Cortex of kidney (tissue), 1 donor: ENCODE measurements at places on chromosomes 6 and 20.

DNA sequence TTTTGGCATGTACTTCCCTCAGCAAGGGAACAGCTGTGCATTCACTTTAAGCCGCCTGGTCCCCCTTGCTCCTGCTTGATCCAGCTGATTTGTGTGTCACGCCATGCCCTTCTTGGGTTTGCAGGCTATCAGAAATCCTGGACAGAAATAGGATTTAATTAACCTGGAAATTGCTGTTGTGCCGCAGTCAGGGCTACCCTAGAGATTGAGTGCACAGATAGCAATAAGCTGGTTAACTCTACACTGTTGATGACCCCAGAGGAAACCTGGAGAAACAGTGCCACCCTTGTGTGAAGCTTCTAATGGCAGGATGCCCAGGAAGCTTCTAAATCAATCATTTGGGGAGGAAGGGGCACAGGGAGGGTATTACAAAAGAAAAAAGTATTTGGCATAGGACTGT is 199.0 kb downstream of the JARID2 start:
- DNase-seq, result no peak

DNA sequence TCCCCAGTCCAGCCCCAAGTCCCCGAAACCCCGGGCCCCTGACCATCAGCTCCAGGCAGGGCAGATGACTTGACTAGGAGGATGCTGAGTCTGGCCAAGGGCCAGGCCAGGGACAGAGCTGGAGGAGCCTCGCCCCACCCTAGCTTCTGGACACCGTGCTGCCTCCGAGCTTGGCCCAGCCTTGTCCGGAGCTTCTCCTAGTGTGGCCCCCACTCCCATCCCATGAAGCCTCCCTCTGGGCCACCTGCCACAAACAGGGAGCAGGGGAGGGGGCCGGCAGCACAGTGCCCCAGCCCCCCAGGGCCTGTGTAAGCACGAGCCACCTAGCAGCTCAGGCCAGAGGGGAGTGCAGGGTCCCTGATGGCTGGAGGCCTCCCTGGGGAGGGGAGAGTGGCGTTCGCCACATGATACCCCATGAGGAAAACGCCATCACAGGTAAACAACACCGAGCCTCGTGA is 5.3 kb downstream of the EEF1A2 start:
- DNase-seq, result no peak

DNA sequence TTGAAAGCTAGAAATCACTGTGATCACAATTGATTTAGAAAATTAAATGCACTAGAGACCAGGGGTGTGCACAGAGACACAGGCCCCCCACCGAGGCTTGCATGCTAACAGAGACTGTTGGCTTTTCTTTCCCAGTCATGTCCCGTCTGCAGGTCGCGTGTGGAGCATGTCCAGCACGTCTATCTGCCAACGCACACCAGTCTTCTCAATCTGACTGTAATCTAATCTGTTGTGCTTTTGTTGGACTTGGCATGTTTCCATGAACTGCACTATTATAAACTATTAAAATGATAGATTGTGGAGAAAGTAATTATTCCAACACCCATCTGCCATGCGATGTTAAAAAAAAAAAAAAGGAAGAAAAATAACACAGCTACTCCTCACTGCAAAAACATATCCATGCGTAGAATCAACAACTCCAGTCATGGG is 17.7 kb downstream of the MYLIP start:
- no peak for DNase-seq

DNA sequence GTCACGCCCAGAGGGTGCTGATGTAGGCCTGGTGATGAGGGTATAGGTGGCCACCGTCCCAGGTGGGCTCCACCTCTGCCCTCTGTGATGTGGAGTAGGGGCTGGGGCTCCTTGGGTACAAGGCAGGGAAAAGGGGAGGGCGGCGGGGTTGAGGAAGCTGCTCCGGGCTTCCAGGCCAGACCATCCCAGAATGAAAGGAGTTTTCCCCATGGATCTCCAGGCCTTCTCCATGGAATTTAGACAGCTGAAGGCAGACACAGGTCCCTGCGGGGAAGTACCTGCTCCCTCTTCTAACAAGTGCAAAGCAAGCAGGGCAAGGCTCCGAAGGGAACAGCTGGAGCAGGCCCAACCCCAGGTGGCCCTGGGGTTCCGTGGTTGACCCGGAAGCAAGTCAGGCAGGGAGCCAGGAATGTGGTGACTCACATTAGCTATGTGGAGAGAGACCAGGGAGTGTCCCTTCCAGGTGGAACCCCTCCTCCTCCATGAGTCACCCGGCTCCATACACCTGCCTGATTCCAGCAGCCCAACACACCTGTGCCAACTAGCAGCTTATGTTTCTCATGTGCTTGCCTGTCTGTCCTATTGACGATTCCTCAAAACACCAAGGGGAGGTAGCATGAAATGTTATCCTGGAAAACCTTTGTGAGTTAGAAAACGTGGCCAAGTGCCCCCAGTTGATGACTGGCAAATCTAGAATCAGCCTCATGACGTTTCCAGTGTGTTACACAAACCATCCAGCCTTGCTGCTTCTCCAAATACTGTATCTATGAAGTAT is 59.7 kb upstream of the SNX9 start:
- DNase-seq, result no peak

DNA sequence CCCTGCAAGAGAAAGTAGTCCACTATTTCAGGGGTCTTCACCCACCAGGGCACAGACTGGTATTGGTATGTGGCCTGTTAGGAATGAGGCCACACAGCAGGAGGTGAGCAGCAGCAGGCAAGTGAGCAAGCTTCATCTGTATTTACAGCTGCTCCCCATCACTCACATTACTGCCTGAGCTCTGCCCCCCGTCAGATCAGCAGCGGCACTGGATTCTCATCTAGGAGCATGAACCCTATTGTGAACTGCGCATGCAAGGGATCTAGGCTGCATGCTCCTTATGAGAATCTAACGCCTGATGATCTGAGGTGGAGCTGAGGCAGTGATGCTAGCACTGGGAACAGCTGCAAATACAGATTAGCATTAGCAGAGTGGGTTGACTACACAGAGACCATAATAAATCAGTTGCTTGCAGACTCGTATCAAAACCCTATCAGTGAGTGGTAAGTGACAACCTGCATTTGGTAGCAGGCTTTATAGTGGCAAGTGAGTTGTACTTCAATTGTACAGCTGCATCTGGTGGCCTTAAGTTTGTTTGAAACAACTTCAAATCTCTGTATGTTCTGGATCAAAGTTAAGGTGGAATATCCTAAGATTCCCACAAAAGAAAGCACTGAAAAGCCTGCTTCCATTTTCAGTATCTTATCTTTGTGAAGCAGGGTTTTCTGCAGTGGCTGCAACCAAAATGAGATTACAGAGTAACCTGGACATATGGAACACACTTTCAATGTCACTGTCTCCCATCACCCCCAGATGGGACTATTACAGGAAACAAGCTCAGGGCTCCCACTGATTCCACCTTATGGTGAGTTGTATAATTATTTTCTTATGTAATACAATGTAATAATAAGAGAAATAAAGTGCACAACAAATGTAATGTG is 12.8 kb downstream of the C6orf141 start:
- DNase-seq, result no peak

DNA sequence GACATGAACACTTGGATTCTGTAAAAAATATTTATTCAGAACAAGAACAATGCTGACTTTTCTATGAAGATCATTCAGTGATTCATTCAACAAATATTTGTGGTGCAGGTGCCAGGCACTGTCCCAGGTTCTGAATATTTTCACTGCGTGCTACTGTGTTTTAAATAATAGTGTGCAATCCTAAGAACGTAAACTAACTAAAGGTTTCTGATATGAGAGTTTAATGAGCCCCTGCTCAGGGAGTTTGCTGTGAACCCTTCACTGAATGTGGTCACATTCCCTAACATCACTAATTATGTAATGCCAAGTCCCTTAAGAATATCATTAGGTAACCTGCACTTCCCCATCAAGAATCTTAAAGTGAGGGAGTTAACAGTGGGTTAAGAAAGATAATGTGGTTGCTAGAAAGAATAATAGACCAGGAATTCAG is 1.7 kb upstream of the TMEM170B start:
- no peak for DNase-seq

- no peak for DNase-seq
These were observed 144.6 kb downstream of the BCAS1 start for GRCh38 chr20:53925651-53926401.

- no peak for DNase-seq
These were observed 81.8 kb downstream of the PHACTR1 start for GRCh38 chr6:12798326-12798725.

- DNase-seq, result no peak
These were observed 113.0 kb downstream of the SYCP2 start for GRCh38 chr20:59820204-59821041.

DNA sequence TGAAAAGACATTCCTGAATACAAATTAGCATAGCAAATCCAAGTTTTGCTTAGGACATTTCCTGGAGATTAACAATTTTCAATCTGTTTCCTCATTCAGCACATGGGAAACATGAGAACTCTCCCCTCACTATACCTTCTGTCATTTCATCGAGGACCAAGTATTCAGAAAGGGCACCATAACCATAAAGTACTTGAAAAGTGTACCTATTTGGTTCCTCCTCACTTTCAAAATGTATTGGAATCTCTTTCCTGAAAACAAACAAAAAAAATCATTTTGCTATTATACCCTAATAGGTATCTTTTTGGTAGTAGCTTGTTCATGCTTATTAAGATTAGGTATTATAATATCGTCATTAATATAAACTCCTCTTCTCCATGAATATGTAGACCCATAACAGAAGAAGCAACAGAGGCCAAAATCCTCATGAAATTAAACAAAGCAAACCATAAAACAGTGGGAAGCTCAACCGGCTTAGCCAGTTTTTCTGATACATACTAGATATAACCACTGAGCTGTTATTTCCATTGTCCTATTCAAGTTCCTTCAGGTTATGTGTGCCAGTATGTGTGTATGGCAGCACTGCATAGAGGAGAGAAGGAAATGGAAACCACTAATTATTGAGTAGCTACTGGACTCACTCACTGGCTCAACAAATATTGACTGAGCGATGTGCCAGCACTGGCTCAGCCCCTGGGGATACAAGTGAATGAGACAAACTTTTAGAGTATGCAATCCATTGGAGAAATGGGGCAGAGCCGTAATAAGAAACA is 274.0 kb downstream of the MAFB start:
- DNase-seq, result no peak

- DNase-seq, result no peak
These were observed 146.9 kb upstream of the KCNG1 start for GRCh38 chr20:51169813-51170212.

- no peak for DNase-seq
These were observed 10.2 kb downstream of the NQO2 start for GRCh38 chr6:3009930-3010329.

DNA sequence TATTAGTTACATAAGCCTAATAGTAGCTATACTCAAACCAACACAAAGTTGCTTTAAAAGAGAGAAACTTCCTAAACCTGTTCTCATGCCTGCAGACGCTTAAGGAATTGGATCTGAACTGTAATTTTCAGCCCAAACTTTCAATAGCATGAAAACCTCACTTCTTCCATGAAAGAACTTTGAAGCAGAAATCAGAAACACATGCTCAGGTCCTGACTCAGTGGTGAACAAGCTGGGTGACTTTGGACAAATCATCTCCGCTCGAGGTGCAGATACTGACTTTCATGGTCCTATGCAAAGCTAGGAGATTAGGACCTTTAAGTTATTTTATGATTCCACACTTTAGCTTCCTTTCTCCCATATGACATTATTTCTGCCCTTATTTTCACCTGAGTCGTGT is 36.5 kb downstream of the NOX3 start:
- no peak for DNase-seq

DNA sequence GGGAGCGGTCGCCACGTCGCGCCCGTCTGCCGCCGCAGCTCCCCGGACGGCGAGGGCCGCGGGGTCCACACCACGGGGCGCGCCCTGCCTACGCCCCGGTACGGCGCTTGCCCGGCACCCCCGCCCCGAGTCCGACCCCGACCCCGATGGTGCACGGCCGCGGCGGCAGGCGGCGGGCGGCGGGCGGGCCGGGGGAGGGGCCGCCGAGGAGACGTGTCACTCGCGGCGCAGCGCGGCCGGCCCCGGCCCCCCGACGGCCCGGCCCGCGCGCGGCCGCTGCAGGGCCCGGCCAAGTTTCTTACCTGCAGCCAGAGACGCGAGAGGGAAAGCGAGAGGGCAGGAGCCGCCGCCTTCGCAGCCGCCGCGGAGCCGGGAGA is 328 bp downstream of the RRBP1 start:
- DNase-seq, result no peak
